ENCODE measurements at places on chromosomes 7 and 10.

GRCh38 chr10:17647326-17647725 is 3.4 kb downstream of the STAM start:
- no peak for DNase-seq

DNA sequence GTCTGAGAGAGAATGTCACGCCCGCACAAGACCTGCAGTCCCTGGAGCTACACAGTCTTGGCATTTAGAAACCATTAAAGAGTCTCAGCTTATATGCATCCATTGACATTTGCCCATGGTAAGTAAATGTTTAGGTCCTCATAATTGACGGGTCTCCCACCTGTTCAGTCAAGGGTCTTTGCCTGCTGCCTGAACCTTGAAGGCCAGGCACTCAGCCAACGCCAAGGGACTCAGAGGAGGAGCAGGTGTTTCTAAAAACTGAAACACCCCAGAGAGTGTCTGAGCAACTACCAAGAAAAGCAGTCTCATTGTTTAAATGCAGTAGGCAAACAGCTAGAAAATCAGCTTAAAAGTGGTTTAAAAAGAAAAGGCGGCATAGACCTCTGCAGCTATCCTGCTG is 264.7 kb upstream of the AKR1E2 start:
- DNase-seq: no peak

- no peak for DNase-seq
Observed at GRCh38 chr10:133458021-133458709, 4.4 kb downstream of the SCART1 start.

DNA sequence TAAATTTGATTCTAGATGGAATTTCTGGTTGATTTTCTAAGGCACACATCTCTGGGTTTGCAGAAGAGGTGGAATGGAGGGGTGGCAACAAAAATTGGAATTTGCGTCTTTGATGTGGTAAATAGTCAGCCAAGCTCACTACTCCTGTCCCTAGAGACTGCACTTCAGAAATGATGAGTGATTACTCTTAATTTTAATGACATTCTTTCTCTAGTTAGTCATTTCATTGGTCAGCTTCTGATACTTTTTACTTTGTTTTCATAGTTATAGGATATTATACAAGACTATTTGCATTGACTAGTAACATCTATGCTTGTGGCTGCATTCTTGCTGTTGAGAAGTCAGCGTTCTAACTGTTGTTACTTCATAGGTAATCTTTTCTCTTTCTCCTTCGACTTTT is 658.3 kb downstream of the SUGCT start:
- DNase-seq: peak; percentile 13

GRCh38 chr7:41459623-41460261 is 243.1 kb downstream of the INHBA start:
- no peak for DNase-seq

DNA sequence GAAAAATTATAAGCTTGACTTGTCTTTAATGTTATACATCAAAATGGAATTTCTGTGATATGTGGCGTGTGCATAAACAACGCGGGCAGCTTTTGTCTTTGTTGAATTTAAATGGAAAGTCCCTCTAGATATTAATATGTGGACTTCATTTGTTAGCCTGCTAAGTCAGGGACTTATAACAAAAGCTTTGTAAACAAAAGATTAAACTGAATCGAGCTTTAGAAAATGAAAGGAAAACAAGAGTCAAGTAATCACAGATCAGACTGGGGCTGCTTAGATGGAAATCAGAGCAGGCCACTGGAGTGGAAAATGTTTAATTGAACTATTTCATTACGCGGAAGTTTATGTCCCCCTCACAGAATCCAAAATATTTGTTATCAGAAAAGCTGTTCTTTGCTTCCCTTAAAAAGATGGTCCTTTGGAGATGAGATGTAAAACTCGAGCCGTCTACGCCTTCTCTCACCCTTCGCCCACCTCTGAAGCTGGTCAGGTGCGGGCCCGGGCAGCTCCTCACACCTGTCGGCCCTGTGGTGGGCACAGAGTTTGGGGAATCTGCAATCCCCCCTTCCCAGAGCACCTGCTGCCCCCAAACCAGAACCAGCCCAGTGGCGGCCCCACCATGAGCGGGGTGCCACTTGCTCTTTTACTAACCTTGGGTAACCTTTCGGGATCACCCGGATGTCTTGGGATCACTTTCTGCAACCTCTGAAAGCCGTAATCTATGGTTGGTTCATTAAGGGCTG is 116.2 kb downstream of the EBF3 start:
- no peak for DNase-seq

GRCh38 chr7:156376317-156376716 is 264.3 kb upstream of the RNF32 start:
- no peak for DNase-seq

DNA sequence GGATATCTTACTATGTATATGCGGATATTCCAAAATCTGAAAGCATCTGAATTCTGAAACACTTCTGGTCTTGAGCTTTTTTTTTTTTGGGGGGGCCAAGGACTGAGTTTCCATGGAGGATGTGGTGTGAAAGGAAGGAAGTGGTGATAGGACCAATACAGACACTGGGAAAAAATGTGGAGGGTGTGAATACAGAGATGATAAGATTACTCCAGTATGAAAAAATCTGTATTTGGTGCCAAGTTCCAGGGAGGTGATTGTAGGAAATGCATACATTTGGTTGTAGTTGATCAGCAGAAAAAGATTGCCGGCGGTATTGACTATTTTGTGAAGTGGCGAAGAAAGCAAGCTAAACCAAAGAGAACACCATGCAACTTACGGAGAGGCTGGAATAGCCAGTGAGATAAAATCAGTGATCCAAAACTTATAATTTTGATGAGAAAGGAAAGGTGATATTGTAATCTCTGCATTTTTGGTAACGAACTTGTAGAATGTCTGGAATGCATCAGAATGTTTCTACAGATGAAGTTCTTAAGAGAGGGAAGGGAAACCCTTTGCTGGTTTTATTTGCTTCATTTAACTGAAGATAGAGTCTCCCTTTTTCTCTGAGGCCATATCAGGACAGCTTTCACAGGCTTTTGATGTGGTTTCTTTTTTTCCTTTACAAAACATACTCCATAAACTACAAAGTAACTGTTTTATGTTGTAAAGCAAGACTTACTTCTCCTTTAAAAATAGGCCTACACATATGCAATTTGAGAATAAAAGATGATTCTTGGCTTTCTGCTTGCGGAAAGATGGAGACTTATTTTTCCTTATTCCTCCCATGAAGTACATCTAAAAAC is 6.0 kb downstream of the WDR37 start:
- no peak for DNase-seq

DNA sequence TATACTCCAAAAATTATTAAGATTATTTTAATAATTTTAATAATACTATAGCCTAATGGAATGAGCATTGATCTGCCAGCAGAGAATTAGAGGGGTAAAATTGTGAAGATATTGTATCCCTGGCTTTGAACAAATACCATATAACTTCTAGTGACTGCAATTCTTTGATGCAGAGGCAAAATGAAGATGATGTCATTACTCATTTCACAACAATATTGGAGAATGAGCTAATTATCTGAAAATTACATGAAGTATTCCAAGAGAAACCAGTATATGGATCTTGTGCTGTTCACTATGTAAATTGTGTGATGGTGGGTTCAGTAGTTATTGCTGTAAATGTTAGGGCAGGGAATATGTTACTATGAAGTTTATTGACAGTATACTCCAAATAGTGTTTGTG is 80.2 kb downstream of the CFTR start:
- no peak for DNase-seq

DNA sequence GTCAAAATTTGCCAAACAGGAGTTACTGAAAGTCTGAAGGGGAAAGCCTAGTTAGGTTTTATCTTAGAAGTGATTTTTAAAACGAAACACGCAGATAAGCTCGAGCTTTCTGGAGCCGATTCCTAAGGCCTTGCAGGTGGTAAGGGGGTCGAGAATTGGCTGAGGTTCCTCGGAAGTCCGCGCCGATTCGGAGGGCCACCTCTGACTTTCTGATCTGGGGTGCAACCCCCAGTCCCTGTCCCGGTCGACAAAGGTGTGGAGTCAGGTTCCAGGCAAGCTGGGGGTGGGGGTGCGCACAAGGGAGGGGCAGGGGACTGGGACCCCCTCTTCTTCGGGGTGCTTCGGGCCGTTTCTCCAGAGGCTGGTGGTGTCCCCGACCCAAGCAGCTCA is 701 bp upstream of the CUL1 start:
- no peak for DNase-seq

- DNase-seq: no peak
Observed at GRCh38 chr7:27147199-27148030, at the start of gene HOXA6. HOXA6 (minus strand) TSS chr7:27147774; CDS start chr7:27147749, 25 bp downstream.

- DNase-seq: no peak
Observed at GRCh38 chr10:6864142-6864541, 284.1 kb upstream of the PRKCQ start.

GRCh38 chr10:52437205-52437646 is 123.1 kb downstream of the DKK1 start:
- no peak for DNase-seq

DNA sequence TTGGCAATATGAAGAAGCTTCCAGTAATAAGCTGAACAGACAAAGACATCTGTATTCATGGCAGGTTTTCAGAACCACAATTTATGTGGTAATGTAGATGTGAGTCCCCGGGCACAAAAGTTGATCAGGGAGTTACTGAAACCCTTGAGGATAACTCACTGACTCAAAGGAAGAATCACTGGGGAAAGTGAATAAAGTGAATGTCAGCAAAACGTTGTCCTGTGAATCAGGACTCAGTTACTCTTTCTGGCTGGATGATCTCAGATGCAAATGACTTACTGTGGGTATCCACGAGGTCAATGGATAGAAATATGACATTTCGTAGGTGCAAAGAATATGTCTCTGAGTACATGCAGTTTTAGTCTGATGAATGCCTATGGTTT is 172.8 kb upstream of the CTBP2 start:
- DNase-seq: no peak

- no peak for DNase-seq
Observed at GRCh38 chr7:4201566-4201965, 480.5 kb upstream of the FOXK1 start.

DNA sequence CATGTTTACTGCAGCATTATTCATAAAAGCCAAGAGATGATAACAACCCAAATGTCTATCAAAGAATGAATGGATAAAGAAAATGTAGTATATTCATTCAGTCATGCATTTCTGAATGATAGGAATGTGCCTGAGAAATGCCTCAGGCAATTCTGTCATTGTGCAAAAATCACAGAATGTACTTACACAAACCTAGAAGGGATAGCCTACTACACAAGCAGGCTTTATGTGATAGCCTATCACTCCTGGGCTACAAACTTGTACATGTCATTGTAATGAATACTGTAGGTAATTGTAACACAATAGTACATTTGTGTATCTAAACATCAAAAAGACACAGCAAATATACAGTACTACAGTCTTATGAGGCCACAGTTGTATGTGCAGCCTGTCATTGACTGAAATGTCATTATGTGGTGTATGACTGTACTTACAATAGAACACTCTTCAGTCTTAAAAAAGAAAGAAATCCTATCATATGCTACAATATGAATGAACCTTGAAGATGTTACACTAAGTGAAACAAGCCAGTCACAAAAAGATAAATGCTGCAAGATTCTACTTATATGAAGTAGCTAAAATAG is 141.8 kb upstream of the GPR22 start:
- DNase-seq: no peak

GRCh38 chr10:128035557-128035973 is 90.7 kb downstream of the MKI67 start:
- no peak for DNase-seq

DNA sequence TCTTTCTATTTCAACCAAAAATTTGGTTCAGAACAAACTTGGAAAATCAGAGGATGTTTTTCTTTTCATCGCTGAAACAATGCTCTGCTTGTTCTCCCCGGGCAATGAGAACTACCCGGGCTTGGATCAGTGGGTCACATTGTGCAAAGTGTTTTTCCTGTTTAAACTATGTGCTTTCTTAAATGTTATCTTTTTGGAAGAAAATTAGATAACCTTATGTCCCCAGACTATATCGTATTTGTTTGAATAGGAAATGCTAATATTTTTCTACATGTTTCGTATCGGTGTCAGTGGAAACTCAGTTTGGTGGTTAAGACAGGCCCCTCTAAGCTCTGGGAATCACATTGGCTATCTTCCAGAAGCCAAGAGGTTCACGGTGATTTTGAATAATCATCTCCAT is 319.5 kb upstream of the NFE2L3 start:
- DNase-seq: no peak

DNA sequence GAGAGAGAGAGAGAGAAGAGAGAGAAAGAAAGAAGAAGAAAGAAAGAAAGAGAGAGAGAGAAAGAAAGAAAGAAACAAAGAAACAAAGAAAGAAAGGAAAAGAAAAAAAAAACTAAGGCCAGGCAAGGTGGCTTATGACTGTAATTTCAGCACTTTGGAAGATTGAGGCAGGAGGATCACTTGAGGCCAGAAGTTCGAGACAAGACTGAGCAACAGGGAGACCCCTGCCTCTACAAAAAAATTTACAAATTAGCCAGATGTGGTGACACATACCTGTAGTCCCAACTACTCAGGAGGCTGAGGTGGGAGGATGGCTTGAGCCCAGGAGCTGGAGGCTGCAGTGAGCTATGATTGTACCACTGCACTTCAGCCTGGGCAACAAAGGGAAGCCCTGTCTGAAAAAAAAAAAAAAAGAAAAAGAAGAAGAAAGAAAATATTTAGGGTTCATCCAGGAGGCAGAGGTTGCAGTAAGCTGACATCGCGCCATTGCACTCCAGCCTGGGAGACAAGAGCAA is 2.8 kb downstream of the SERPINE1 start:
- no peak for DNase-seq

GRCh38 chr10:28470873-28471651 is 61.9 kb upstream of the WAC start:
- no peak for DNase-seq

DNA sequence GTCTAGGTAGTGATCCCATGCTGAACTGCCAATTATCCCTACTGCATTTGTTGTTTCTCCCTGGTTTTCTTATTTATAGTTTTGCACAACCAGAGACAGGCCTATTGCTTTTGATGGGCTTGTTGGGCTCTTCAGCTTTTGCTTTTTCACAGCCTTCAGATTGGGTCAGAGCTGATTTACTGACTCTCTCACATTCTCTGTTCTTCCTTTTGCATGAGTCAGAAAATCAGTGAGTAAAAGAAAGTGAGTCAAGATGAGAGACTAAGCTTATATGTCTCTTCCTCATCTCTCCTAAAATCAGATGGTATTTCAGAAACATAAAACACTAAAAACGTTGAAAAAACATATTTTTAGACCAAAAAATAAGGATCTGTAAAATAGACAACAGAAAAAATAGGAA is 1135.4 kb downstream of the XPNPEP1 start:
- peak; percentile 33 for DNase-seq

GRCh38 chr7:140810385-140810784 is 113.9 kb downstream of the NDUFB2 start:
- no peak for DNase-seq

- peak; percentile 21 for DNase-seq
Observed at GRCh38 chr7:93923942-93924341, 2.4 kb downstream of the GNG11 start.
